ENCODE measurements at places on chromosomes 2 and 18. TPM values are rescaled to one million over a fixed set of nuclear protein-coding genes. Genes with fewer than 3 reads are reported as not detected.
A peak's percentile ranks its signal among the peaks of the same experiment; 100 is the strongest.

Gene CAPN14
- 0.22 TPM for polyA plus RNA-seq

GRCh38 chr2:45769056-45769455, 117.6 kb downstream of the PRKCE start:
- DNase-seq = no peak

DNA sequence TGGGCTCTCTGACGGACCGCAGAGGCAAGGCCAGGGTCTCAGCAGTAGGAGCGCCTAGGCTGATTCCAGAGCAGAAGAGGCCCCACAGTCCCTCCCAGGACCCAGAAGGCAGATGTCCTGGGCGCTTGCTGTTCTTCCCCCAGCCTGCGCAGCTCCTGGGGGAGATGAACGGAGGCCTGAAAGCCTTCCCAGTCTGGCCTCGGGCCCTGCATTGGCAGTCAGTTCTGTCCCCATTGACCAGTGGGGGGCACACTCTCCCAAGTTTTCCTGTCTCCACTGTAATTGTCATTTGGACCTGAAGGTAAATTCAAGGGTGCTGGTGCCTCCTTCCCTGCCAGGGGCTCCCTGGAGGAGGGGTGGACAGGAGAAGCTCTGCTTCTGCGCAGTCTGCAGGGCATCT, 345.7 kb downstream of the CYP26B1 start:
- DNase-seq = no peak

GRCh38 chr2:121286506-121286905, 1.5 kb upstream of the TFCP2L1 start:
- no peak for DNase-seq

Gene TXNL1
- polyA plus RNA-seq = 91.1 TPM

GRCh38 chr2:228474466-228474865, 293.0 kb upstream of the SPHKAP start:
- DNase-seq = no peak

Gene UGT1A8
- polyA plus RNA-seq = 30.0 TPM

DNA sequence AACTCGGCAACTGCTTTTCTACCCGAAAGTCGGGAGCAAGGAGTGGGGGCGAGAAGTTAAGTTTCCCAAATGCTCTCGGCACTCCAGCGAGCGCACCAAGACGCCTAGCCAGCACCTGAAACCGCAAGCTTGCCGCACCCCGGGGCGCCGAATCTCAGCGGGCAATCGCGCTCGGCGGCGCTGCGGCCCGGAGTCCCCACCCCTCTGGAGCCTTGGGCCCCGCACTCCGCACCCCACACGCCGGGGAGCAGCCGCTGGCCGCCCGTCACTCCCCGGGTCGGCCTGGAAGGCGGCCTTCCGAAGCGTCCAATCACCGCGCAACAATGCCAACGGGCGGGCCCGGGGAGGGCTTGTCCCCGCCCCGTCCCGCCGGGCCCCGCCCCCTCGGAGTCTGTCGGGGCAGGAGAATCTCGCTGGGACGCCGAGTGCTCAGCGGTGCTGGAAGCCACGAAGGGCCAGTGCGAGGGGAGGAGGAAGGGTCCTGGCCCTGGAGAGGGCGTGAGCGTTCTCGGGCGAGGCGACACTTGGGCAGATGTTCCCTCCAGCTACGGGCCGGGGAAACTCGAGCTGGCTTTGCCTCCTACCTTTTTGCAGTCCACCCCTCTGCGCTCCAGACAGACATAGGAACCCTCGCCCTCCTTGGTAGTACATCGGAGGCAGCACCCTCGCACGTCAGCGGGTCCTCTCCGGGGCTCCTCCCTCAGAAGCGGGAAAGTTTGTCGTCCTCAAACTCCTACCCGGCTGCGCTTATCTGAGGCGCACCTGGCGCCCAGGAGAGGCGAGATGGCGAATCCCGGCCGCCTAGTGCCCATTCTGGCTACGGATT, 1.1 kb upstream of the ZBTB7C start:
- DNase-seq = peak; percentile 92

Gene ATG4B
- polyA plus RNA-seq = 56.6 TPM

DNA sequence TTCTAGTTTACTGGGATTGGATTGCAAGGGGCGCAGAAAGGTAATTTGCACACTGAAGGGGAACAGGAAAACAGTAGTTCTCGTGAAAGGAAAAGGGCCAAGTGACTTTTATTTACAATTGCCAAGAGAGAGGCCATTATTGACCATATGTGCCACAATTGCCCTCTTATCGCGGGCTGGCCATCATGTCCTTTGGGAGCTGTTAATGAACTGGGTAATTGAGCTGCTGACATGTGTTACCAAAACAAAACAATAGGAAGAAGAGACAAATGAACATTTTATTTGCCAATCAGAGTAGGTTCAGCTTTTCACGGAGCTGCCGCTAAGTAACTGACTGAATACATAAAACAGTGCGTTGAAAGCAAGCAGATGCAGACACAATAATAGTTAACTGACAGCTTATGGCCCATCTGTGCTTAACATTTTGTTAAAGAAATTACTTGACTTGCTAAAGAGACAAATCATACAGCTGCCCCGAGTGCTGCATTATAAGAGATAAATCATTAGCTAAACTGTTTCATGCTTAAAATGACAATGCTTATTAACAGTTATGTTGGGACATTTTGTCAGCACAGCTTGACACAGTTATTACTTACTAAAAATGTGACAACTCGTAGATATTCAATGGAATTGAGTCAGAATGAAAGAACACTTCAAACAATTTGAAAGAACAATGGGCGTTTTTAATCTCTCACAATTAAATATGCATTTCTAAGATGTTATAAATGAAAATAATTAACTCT, 57.5 kb downstream of the PAX3 start:
- DNase-seq = no peak

DNA sequence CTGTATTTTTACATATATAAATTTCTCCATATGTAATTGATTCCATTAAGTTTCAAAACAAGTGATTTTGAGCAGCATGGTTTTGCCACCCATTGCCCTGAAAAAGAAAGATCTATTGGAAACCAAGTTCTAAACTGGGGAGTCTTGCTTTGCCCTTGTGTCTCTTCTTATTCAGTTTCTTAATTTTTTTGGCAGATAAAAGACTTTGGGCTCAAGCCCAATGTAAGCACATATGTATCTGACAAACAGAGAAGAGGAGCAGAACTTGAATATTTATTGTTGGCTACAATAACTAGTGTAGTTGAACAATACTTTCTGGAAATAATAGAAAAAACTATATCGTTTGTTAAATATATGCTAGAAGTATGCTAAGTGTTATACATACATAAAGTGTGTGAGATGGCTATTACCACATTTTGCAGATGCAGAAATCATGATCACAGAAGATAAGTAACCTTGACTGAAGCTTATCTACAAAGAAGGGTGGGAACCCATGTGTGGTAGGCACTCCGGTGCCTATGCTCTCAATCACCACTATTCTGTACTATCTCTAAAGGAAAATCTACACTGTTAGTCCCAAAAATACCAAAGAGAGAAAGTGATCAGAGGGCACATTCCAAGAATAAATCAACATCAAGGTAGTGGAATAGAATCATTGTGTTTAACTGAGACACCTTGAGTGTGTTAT, 109.1 kb downstream of the PLA2R1 start:
- DNase-seq = no peak

DNA sequence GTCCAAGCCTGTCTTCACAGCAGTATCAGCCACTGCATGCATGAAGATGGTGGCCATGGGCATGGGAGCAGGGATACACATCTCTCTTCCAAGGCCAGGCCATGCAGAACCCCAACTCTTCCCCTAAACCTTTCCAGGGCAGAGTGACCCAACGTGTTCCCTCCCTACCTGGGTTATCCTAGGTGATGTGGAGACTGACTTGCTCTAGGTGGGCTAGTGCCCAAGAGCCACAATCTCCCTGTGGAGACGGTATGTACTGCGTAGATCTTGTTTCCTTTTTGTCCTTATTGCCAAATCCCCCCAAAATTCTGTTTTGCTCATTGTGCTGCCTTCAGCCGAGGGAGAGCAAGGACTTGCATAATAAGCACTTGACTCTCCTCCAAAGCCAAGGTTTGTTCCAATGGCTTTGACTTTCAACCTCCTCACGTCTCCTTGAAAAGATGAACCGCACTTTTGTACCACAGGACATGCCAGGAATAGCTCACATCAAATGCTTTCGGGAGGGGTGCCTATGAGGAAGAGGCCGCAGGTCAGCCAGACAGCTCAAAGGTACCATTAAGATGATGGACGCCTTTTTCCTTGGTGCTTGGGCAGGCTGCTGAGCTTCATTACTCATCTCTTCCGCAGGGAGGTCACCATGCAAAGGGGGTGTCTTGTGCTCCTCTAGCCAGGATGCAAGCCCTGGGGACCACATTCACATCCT, 76.2 kb upstream of the GLI2 start:
- DNase-seq = no peak

- peak; percentile 96 for DNase-seq
These were observed 388.6 kb upstream of the TNP1 start for GRCh38 chr2:217248312-217248935.

Gene AFF3
- polyA plus RNA-seq = 0.65 TPM

Gene NDUFS1
- polyA plus RNA-seq = 67.6 TPM

Gene ALK
- polyA plus RNA-seq = not detected

DNA sequence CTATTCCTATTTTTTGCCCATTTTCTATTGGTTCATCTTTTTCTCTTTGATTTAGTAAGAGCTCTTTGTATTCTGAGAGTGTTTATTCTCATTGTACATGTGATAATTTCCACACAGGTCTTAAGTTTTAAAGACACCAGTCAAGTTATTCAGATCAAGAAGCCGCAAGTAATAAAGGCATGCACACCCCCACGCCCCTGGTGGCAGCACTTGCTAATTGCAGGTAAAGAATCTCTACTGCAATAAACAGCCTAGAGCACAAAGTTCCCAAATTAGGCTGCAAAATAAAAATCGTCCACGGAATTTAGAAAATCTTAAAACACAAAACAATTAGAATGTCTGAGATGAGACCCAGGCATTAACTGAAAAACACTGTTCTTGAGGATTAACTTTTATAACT, 45.2 kb downstream of the ST3GAL5 start:
- no peak for DNase-seq

DNA sequence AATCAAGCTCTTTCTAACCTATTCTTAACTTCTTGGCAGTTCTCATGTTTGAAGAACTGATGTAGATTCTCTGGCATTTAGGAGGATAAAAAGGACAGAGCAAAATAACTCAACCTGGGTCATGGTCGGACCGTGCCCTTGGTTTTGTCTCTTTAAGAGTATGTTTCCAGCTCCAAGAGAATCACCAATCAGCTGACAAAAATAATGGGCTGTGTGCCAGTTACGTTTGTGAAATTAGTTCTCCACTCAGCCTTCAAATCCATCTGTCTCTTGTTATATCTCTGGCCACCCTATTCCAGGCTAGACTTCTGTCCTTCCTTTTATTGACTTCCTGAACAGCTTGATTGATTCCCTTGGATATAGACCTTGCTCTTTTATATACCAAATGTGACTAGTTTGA, 225.7 kb downstream of the EPHA4 start:
- no peak for DNase-seq

Gene VWC2L
- not detected for polyA plus RNA-seq

DNA sequence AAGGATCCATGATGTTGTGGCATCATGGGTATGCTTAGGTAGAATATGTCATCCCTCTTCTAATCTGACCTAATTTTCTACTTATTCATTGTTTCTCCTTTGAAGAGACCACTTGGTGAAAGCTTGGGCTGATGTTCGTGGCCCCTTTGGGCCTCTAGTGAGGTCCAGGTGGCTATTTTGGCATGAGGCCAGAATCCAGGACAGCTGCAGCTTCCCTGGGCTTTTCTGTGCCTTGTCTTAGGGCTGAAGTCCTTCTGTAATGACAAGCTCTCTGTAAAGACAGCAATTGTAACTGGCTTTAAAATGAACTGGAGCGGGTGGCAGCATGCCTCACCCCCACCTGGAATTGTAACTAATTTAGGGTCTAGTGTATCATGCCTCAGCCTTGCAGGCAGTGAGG, 15.6 kb upstream of the MC2R start:
- no peak for DNase-seq

- DNase-seq = no peak
These were observed 11.4 kb upstream of the OTOF start for GRCh38 chr2:26489213-26489850.

DNA sequence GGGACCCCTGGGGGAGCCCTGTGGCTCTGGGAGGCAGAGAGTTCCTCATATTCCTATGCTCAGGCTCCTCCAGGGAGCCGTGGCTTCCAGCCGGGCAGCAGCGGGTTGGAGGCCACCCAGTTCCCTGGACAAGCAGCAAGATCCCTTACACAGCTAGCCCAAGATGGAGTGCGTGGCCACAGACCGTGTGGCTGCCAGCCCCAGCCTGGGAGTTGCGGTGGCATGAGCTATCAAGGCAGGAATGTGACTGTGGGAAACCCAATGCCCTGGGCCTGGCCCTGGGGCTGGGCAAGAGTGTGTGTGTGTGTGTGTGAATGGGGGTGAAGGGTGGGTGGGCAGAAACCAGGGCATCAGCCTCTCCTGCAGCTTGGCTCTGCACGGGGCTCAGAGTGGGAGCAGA, 130.5 kb downstream of the DYSF start:
- no peak for DNase-seq

Gene GLI2
- polyA plus RNA-seq = 0.32 TPM

DNA sequence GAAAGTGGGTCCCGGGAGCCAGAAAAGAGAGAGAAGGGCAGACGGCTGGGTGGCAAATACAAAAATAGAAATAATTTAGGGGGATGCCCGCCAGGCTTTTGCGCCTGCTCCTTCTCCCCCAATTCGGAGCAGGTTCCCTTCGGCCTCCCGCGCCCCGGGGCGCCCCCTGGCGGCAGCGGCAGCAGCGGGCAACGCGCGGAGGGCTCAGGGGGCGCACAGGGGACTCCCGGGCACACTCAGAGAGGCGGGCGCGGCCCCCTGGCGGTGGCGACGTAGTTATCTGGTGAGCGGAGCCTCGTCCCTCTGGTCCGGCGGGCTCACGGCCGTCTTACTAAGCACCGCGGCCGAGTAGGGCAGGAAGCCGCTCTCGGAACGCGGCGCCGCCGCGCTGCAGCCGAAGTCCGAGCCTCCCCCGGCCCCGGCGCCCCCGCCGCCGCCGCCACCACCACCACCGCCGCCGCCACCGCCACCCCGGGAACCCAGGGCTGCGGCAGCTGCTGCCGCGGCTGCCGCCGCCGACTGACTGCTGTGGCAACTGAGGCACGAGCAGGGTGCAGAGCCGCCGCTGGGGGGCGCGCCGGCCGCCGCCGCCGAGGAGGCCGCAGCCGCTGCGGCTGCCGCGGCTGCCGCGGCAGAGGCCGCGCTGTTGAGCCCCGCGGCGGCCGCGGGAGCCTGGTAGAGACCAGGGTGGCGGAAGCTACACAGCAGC, 3.8 kb downstream of the EVX2 start:
- DNase-seq = peak; percentile 72

- DNase-seq = peak; percentile 66
These were observed 128.5 kb upstream of the RAB12 start for GRCh38 chr18:8480506-8481328.

DNA sequence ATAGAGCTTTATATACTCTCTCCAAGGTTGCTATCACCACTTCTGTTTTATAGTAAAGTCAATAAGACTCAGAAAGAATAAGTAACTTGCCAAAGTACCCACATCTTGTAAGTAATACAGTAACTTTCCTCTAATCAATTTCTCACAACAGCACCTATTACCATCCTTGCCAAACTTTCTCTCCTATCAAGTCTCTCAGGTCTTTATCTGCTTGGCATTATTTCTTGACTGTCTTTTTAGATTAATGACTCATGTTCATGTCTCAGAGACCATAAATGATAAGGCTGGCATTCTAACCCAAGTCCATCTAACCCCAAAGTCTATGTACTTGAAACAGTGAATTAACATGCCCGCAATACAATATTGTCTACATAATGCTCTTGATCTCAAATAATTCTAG, 618.0 kb upstream of the ZEB2 start:
- DNase-seq = no peak
